ENCODE measurements at places on chromosomes 12 and 14. TPM values are rescaled to one million over a fixed set of nuclear protein-coding genes. Genes with fewer than 3 reads are reported as not detected.

The GPRC5A gene
- 8.7 TPM for total RNA-seq

The MYL2 gene
- total RNA-seq = not detected

The SLC8A3 gene
- total RNA-seq = not detected

The CNTN1 gene
- 0.66 TPM for total RNA-seq

The LIN52 gene
- 8.6 TPM for total RNA-seq

The CLEC1A gene
- total RNA-seq = 0.37 TPM

The KERA gene
- not detected for total RNA-seq

The SYNDIG1L gene
- not detected for total RNA-seq

The KRT75 gene
- total RNA-seq = not detected

The MYRFL gene
- total RNA-seq = not detected

The SMIM41 gene
- total RNA-seq = 0.13 TPM

The NIN gene
- 31.2 TPM for total RNA-seq

The PTPRQ gene
- 0.06 TPM for total RNA-seq

The DPPA3 gene
- total RNA-seq = not detected

The TAS2R10 gene
- 0.87 TPM for total RNA-seq

The M6PR gene
- 416 TPM for total RNA-seq

The CCDC177 gene
- total RNA-seq = not detected

The HHIPL1 gene
- 5.7 TPM for total RNA-seq

The KRT74 gene
- not detected for total RNA-seq

The GDF3 gene
- total RNA-seq = not detected

The P2RX7 gene
- total RNA-seq = 2.2 TPM

The CERS5 gene
- total RNA-seq = 44.8 TPM

The NTN4 gene
- total RNA-seq = 347 TPM

The C12orf54 gene
- total RNA-seq = not detected

The TMEM63C gene
- total RNA-seq = not detected

The TRAFD1 gene
- total RNA-seq = 44.5 TPM

The KLHL33 gene
- 0.13 TPM for total RNA-seq

The CISTR gene
- not detected for total RNA-seq

Measured in aortic smooth muscle cell (primary cell).